ENCODE measurements at places on chromosomes 2 and 18.

- peak; percentile 71 for DNase-seq
These were observed 157.8 kb downstream of the BCL2 start for GRCh38 chr18:63161761-63162195.

GRCh38 chr2:17628349-17629261, 88.1 kb downstream of the VSNL1 start:
- no peak for DNase-seq

- DNase-seq, result no peak
These were observed 294.4 kb upstream of the CHAC2 start for GRCh38 chr2:53473236-53473635.

GRCh38 chr18:76699923-76700322, 122.4 kb upstream of the ZNF236 start:
- DNase-seq, result no peak

DNA sequence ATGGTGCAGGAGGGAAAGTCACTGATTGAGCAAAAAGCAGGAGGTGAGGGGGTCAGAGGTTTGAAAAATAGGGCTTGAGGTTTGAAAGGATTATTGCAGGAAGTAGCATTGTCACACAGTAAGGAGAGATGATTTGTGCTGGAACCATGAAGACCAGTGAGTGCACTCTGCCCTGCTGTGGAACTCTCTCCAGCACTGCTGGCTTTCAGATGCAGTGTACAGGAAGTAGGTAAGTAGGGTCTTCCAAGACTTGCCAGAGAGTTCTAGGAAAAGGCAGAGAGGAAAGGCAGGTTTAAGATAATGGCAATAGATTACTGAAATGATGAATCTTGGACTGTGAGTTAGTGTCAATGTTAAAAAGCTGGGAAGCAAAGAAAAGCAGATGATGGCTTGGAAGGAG, 11.2 kb downstream of the SP110 start:
- no peak for DNase-seq

DNA sequence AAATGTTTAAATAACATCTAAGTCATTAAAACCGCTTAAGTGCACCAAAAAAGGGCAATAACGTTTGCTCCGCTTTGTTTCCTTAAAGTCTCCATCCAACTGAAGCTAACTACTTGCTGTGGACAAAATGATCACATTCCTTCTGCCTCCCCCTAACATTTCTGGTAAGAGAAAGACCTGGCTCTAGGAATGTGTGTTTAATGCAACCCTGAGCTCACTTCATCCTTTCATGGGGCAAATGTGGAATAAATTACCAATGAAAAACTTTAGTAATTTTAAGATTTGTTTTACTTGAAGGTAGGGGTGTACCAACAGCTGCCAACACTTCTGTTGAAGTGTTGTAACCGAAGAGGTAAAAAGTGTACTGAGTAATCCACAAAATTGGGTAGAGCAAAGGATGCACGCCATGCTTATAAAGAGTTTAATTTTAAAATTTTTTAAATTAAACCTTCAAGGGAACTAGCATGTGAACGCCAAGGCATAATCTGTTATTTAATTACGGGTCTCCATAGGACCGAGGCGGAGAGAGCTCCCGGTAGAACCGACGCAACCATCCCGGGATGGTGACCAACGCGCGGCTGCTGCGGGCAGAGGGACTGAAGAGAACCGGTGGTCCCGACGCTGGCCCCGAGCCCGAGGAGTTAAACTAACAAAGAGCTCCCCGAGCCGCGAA, 1.1 kb downstream of the HNRNPLL start:
- peak; percentile 36 for DNase-seq

All from hematopoietic multipotent progenitor cell treated with erythropoietin and hydrocortisone succinate and interleukin-3 and kit ligand, for 8 days (in vitro differentiated cells).